ENCODE measurements at places on chromosomes 3 and 15.

GRCh38 chr3:38575279-38575843 lies 74.1 kb downstream of the SCN5A start:
- H3K27ac ChIP-seq: no peak overlapping the region
- no peaks in the 10 kb centered on the region for H3K36me3 ChIP-seq
- no peaks in the 10 kb centered on the region for H3K27me3 ChIP-seq
- H3K4me3 ChIP-seq: no peak overlapping the region
- DNase-seq: peak; percentile 38

GRCh38 chr3:104245981-104246380 lies 1120.7 kb upstream of the ALCAM start:
- H3K36me3 ChIP-seq: no peaks in the 10 kb centered on the region
- no peak for DNase-seq
- no peak overlapping the region for H3K27ac ChIP-seq
- H3K4me3 ChIP-seq: no peak overlapping the region
- no peaks in the 10 kb centered on the region for H3K4me1 ChIP-seq

DNA sequence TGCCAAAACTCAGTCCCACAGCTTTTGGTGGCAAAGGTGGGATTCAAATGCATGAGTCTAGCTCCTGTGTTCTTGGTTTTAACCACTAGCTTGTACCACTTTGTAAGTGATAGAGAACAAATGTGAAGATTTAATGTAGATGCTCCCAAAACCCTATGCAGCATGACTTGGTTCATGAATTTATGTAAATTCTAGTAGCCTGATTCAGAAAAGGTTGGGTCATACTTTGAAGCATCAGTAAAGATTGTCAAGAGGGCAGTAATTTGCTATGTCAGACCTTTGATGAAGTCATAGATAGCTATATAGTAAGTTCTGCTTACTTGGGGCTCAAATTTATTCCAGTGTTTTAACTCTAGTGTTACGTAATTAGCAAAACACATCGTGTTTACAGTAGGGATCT lies 75.6 kb downstream of the VPS8 start:
- no peaks in the 10 kb centered on the region for H3K4me1 ChIP-seq
- no peak overlapping the region for H3K27ac ChIP-seq
- DNase-seq: no peak
- no peaks in the 10 kb centered on the region for H3K36me3 ChIP-seq
- no peaks in the 10 kb centered on the region for H3K27me3 ChIP-seq
- no peak overlapping the region for H3K4me3 ChIP-seq

DNA sequence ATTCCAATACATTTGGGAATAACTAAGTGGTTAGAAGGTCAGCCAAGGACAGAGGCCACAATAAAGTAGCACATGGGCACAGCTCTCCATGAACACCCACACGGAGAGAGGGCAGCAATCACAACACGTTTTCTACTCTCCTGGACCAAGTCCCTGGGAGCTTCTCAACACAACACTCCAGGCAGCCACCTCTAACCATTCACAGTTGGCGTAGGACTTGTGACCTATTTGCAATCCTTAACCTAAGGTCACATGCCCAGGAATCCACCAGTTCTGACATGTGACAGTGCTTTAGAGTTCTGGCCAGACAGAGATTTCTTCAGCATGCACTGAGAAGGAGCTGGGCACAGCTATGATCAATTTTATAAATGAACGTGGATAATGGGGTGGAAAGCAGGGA lies 280.8 kb downstream of the SHQ1 start:
- no peaks in the 10 kb centered on the region for H3K27me3 ChIP-seq
- H3K36me3 ChIP-seq: no peaks in the 10 kb centered on the region
- DNase-seq: no peak
- H3K4me3 ChIP-seq: no peak overlapping the region

- no peaks in the 10 kb centered on the region for H3K36me3 ChIP-seq
- no peak overlapping the region for H3K4me3 ChIP-seq
- no peaks in the 10 kb centered on the region for H3K27me3 ChIP-seq
- H3K4me1 ChIP-seq: no peaks in the 10 kb centered on the region
- DNase-seq: no peak
- no peak overlapping the region for H3K27ac ChIP-seq
Measured at GRCh38 chr3:164064298-164064697, 1014.0 kb downstream of the SI start.

- peak; percentile 89 for DNase-seq
- H3K27ac ChIP-seq: peak overlapping the region; percentile 69
- peaks cover 15% of the 10 kb centered on the region for H3K4me1 ChIP-seq
- no peaks in the 10 kb centered on the region for H3K27me3 ChIP-seq
Measured at GRCh38 chr15:100125401-100126191, 216.2 kb downstream of the ADAMTS17 start.

- H3K27me3 ChIP-seq: no peaks in the 10 kb centered on the region
- DNase-seq: no peak
- no peaks in the 10 kb centered on the region for H3K36me3 ChIP-seq
- no peak overlapping the region for H3K27ac ChIP-seq
- peaks cover 51% of the 10 kb centered on the region for H3K4me1 ChIP-seq
Measured at GRCh38 chr15:43514241-43515057, 3.0 kb upstream of the MAP1A start.

DNA sequence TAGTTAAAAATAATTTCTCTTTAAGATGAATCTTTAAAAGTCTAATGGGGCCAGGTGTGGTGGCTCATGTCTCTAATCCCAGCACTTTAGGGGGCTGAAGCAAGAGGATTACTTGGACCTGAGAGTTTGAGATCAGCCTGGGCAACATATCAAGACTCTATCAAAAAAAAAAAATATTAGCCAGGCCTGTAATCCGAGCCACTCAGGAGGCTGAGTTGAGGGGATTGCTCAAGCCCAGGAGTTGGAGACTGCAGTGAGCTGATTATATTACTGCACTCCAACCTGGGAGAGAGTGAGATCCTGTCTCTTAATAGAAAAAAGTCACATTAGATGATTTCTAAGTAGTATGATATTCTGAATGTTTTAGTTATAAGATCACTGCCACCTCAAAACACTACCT lies 322.0 kb upstream of the MANF start:
- H3K27ac ChIP-seq: no peak overlapping the region
- H3K36me3 ChIP-seq: no peaks in the 10 kb centered on the region
- H3K4me3 ChIP-seq: no peak overlapping the region
- H3K4me1 ChIP-seq: no peaks in the 10 kb centered on the region

GRCh38 chr3:11764931-11765363 lies 81.7 kb downstream of the TAMM41 start:
- H3K36me3 ChIP-seq: no peaks in the 10 kb centered on the region
- no peak overlapping the region for H3K4me3 ChIP-seq
- H3K4me1 ChIP-seq: no peaks in the 10 kb centered on the region
- H3K27ac ChIP-seq: no peak overlapping the region

- H3K36me3 ChIP-seq: no peaks in the 10 kb centered on the region
- no peaks in the 10 kb centered on the region for H3K27me3 ChIP-seq
- no peak for DNase-seq
- no peaks in the 10 kb centered on the region for H3K4me1 ChIP-seq
- no peak overlapping the region for H3K27ac ChIP-seq
Measured at GRCh38 chr3:59563072-59563605, 513.3 kb upstream of the CFAP20DC start.
